ENCODE measurements at places on chromosomes 5 and 9. TPM values are rescaled to one million over a fixed set of nuclear protein-coding genes. Genes with fewer than 3 reads are reported as not detected.

- no peak overlapping the region for H3K27ac ChIP-seq
- H3K4me3 ChIP-seq, result no peak overlapping the region
- no peaks in the 10 kb centered on the region for H3K27me3 ChIP-seq
- H3K4me1 ChIP-seq, result peaks cover 13% of the 10 kb centered on the region
- DNase-seq, result no peak
These were observed 2.5 kb downstream of the PMPCA start for GRCh38 chr9:136412962-136413361.

DNA sequence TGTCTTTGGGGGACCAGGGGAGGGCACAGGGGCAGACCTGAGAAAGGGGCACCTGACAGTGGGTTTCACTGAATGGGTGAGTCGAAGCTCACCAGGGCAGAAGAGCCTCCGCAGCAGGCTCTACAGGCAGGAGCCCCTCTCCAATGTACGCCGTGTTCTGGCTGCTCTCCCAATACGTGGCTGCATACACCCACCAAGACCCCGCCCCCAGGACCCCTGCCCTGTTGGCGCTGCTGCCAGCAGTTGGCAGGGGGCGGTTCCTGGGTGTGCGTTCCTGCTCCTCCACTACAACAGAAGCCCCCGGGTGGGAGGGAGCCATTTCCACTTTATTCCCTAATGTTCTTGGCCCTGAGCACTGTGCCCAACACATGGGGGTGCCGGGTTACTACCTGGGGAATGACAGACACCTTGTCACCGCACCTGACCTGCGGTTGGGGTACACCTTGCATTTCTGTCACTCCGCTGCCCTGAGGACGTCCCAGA, 30.3 kb downstream of the SARDH start:
- no peaks in the 10 kb centered on the region for H3K4me1 ChIP-seq
- no peaks in the 10 kb centered on the region for H3K36me3 ChIP-seq
- H3K27me3 ChIP-seq, result no peaks in the 10 kb centered on the region
- no peak overlapping the region for H3K4me3 ChIP-seq
- no peak for DNase-seq

- H3K4me1 ChIP-seq, result no peaks in the 10 kb centered on the region
- H3K36me3 ChIP-seq, result no peaks in the 10 kb centered on the region
- no peak overlapping the region for H3K4me3 ChIP-seq
These were observed 37.0 kb downstream of the DMRTA1 start for GRCh38 chr9:22483528-22484070.

ZNF454 gene
- 1.4 TPM for total RNA-seq

TEX48 gene
- total RNA-seq, result not detected

DNA sequence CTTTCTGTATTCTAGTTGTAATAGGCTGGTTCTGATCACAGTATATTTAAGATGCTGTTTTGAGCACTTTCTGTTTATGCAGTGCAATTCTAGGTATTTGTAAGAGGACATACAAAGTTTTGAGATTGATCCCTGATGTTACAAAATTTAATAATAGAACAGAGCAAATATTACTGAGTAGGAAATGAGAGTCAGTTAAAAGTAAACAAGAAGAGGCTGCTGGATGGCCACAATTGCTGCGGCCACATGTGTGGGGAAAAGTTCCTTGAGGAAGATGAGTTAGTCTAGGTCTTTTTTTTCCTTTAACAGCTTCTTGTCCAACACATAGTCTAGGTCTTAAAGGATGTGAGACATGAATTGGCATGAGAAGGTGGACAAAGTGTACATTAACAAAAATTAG, 11.3 kb downstream of the EHMT1 start:
- H3K27me3 ChIP-seq, result no peaks in the 10 kb centered on the region
- no peak overlapping the region for H3K4me3 ChIP-seq
- H3K27ac ChIP-seq, result no peak overlapping the region

PHF24 gene
- 0.03 TPM for total RNA-seq

GRCh38 chr5:143957455-143957854, 145.5 kb downstream of the HMHB1 start:
- no peaks in the 10 kb centered on the region for H3K36me3 ChIP-seq
- no peaks in the 10 kb centered on the region for H3K27me3 ChIP-seq
- no peak overlapping the region for H3K27ac ChIP-seq
- no peak for DNase-seq
- no peak overlapping the region for H3K4me3 ChIP-seq
- H3K4me1 ChIP-seq, result no peaks in the 10 kb centered on the region

- no peak overlapping the region for H3K4me3 ChIP-seq
These were observed 21.1 kb upstream of the TLR4 start for GRCh38 chr9:117682955-117683710.

DNA sequence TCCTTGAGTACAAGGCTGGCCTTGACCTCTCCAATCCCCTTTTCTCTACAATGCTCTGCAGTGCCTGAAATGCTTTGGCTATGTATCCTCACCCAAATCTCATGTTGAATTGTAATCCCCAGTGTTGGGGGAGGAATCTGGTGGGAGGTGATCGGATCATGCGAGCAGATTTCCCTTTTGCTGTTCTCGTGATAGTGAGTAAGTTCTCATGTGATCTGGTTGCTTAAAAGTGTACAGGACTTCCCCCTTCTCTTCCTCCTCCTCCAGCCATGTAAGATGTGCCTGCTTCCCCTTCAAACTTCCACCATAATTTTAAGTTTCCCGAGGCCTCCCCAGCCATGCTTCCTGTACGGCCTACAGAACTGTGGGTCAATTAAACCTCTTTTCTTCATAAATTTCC, 28.5 kb upstream of the AKNA start:
- H3K4me1 ChIP-seq, result no peaks in the 10 kb centered on the region
- no peak overlapping the region for H3K4me3 ChIP-seq
- no peaks in the 10 kb centered on the region for H3K36me3 ChIP-seq
- H3K27ac ChIP-seq, result no peak overlapping the region

- no peaks in the 10 kb centered on the region for H3K36me3 ChIP-seq
- no peak overlapping the region for H3K4me3 ChIP-seq
- no peaks in the 10 kb centered on the region for H3K27me3 ChIP-seq
- no peak for DNase-seq
- H3K27ac ChIP-seq, result no peak overlapping the region
These were observed 268.1 kb downstream of the DOCK8 start for GRCh38 chr9:482739-483138.

- peaks cover 10% of the 10 kb centered on the region for H3K4me1 ChIP-seq
- peak overlapping the region; percentile 70 for H3K27ac ChIP-seq
- peak; percentile 28 for DNase-seq
These were observed 80.7 kb downstream of the C9orf152 start for GRCh38 chr9:110126986-110127864.

DNA sequence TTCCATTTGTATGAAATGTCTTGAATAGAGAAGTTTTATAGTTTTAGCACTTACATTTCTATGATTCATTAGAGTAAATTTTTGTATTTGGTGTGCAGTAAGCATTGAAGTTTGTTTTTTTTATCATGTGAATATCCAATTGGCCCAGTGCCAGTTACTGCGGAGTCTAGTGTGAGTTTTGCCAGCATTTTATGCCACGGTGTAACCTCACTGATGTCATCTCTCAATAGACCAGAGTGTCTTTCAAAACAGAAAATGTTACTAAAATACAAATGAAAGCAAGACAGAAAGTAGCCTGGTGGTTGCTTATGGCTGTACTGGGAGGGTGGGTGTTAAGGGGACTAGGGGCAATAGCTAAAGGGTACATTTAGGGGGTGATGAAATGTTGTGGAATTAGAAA, 62.8 kb downstream of the IPPK start:
- H3K27ac ChIP-seq, result no peak overlapping the region
- H3K36me3 ChIP-seq, result no peaks in the 10 kb centered on the region
- no peak overlapping the region for H3K4me3 ChIP-seq
- DNase-seq, result no peak
- no peaks in the 10 kb centered on the region for H3K4me1 ChIP-seq

- no peak for DNase-seq
- H3K27ac ChIP-seq, result peak overlapping the region; percentile 60
- H3K4me3 ChIP-seq, result no peak overlapping the region
- H3K4me1 ChIP-seq, result peaks cover 14% of the 10 kb centered on the region
- H3K36me3 ChIP-seq, result no peaks in the 10 kb centered on the region
These were observed 80.2 kb upstream of the DMRT1 start for GRCh38 chr9:761176-761792.

DNA sequence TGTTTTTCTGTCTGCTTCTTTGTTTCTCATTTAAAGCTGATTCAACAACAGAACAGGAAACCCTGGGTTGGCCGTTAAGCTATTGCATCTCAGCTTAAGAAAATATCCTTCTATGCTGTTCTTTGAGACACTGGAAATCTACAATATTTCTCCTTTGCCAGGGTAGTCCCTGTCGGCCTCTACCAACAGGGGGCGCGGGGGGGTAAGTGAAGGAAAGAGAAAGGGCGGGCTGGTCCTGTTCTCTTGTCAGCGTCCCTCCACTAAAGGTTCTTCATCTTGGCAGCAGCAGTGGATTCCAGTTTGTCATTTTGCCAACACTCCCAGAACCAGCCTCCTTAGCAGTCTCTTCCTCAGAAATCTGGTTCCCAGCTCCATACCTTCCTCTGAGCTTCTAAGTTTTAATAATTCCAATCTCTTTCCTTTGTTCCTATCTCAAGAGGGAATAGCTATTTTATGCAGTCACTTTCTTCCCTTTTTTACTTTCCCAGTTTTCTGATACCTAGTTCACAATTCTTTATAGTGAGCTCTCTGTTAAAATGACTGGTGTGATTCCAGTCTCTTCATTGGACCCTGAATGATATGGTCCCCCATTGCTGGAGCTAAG, 222.3 kb downstream of the GLIS3 start:
- no peak overlapping the region for H3K4me3 ChIP-seq
- H3K4me1 ChIP-seq, result no peaks in the 10 kb centered on the region
- H3K36me3 ChIP-seq, result no peaks in the 10 kb centered on the region
- H3K27ac ChIP-seq, result no peak overlapping the region

- no peaks in the 10 kb centered on the region for H3K27me3 ChIP-seq
- H3K27ac ChIP-seq, result no peak overlapping the region
- no peak for DNase-seq
These were observed 36.9 kb downstream of the CFAP77 start for GRCh38 chr9:132446887-132447286.

DNA sequence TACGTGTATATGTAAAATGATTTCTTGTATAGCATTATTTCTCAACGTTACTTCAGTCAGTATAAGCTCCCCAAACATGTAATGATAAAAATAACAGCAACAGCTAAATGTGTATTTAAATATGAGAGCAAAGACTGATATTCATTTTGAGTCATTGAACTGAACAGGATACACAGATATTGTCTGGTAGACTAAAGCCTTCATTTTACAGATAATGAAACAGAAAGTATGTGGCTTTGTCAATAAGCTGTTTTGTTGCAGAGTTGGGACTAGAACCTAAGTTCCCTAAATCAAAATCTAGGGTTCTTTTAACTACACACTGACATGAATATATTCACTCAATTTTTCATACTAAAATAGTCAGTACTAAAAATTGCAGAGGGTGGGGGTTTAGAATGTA, 80.4 kb upstream of the MARCHF11 start:
- no peak for DNase-seq
- H3K27ac ChIP-seq, result no peak overlapping the region
- no peak overlapping the region for H3K4me3 ChIP-seq
- H3K36me3 ChIP-seq, result no peaks in the 10 kb centered on the region
- no peaks in the 10 kb centered on the region for H3K27me3 ChIP-seq

SMIM32 gene
- total RNA-seq, result not detected

F12 gene
- total RNA-seq, result 1.5 TPM

DNA sequence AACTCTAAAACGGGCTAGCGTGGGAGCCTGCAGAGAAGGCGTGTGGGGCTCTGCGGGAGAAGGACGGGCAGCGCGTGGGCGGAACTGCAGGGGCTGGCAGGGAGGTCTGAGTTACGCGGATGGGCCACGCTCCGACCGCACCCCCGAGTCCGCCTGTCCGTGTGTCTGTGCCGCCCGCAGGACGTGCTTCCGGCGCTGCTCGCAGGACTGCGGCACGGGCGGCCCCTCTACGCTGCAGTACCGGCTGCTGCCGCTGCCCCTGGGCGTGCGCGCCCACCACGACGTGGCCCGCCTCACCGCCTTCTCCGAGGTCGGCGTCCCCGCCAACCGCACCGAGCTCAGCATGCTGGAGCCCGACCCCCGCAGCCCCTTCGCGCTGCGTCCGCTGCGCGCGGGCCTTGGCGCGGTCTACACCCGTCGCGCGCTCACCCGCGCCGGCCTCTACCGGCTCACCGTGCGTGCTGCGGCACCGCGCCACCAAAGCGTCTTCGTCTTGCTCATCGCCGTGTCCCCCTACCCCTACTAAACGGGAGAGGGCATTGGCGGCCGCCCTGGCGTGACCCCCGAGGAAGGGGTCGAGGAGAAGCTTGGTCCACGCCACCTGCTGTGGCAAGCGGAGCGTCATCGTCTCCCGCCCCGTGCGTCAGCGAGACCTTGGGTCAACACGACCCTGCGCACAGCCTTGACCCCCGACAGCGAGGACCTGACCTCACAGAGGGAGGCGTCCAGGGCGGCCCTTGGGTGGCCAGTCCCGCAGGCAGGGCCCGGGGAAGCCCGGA, 11.4 kb upstream of the ASS1 start:
- H3K27me3 ChIP-seq, result no peaks in the 10 kb centered on the region
- no peak overlapping the region for H3K4me3 ChIP-seq
- peak; percentile 74 for DNase-seq
- peaks cover 3% of the 10 kb centered on the region for H3K4me1 ChIP-seq
- no peaks in the 10 kb centered on the region for H3K36me3 ChIP-seq
- no peak overlapping the region for H3K27ac ChIP-seq

SH3GL2 gene
- 0.47 TPM for total RNA-seq

DNA sequence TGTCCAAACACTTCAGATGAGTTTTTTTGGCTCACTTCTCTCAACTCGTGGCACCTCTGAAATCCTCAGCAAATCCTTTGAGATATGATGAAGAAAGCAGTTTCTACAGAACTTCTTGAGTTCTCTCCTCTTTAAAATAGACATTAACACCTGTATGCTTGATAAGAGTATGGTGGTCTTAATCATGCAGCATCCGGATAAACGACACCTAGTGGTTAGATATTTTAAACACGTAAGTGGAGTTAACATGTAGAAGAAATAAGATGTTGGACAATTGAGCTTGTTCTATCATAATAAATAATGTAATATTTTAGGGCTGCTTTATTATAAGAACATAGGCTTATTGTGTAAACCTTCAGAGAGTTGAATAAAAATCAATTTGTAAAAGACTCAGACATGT, 324.8 kb downstream of the CYLC2 start:
- H3K4me3 ChIP-seq, result no peak overlapping the region
- no peak for DNase-seq
- no peaks in the 10 kb centered on the region for H3K27me3 ChIP-seq
- no peaks in the 10 kb centered on the region for H3K4me1 ChIP-seq

DNA sequence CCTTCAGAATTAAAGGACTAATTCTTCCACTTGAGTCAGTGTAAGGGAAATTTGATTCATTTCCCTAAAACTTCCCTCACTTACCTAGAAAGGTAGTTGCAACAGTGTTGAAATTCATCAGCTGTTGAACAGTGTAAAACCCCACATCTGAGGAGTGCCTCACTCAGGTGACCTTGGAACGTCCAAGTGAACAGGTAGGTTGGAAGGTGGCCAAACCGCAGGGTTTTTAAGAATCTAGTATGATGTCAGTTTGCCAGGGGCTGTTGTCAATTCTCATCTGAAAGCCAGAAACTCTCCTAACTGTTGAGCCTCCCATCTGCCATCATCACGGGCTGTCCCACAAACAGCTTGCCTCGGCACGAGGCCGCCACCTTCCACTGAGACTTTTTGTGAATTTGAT, 105.7 kb downstream of the TMEM174 start:
- H3K27ac ChIP-seq, result no peak overlapping the region
- DNase-seq, result peak; percentile 62
- no peak overlapping the region for H3K4me3 ChIP-seq
- H3K4me1 ChIP-seq, result peaks cover 18% of the 10 kb centered on the region

GRCh38 chr9:8649807-8650206, 850.2 kb upstream of the DMAC1 start:
- DNase-seq, result no peak
- no peaks in the 10 kb centered on the region for H3K27me3 ChIP-seq
- no peak overlapping the region for H3K4me3 ChIP-seq
- H3K27ac ChIP-seq, result no peak overlapping the region

GRCh38 chr9:136259517-136259813, 13.9 kb upstream of the QSOX2 start:
- H3K27ac ChIP-seq, result no peak overlapping the region
- no peaks in the 10 kb centered on the region for H3K36me3 ChIP-seq
- H3K4me1 ChIP-seq, result no peaks in the 10 kb centered on the region
- H3K4me3 ChIP-seq, result no peak overlapping the region
- DNase-seq, result no peak

Data from pancreas (tissue), 10 donors.